ENCODE measurements at places on chromosomes 6 and 20. TPM values are rescaled to one million over a fixed set of nuclear protein-coding genes. Genes with fewer than 3 reads are reported as not detected.

The C20orf144 gene
- total RNA-seq: 0.09 TPM

The DXO gene
- 26.1 TPM for total RNA-seq

The OXT gene
- not detected for total RNA-seq

The CSNK2B gene
- total RNA-seq: 157 TPM

The TAGAP gene
- total RNA-seq: 0.32 TPM

The MYB gene
- total RNA-seq: 1.6 TPM

The ZKSCAN4 gene
- 6.8 TPM for total RNA-seq

The BACH2 gene
- total RNA-seq: 34.1 TPM

The SDCBP2 gene
- 3.4 TPM for total RNA-seq

The SF3B5 gene
- 112 TPM for total RNA-seq

The EYS gene
- 0.60 TPM for total RNA-seq

The PSORS1C1 gene
- total RNA-seq: 1.1 TPM

The CDH26 gene
- total RNA-seq: 0.49 TPM

The PTK7 gene
- 308 TPM for total RNA-seq

The C4B gene
- 11.5 TPM for total RNA-seq

The EYA2 gene
- total RNA-seq: 10.2 TPM

The CBLN4 gene
- not detected for total RNA-seq

The NFYA gene
- total RNA-seq: 69.1 TPM

The SLC52A3 gene
- total RNA-seq: 0.25 TPM

The SIRPD gene
- not detected for total RNA-seq

The KHDRBS2 gene
- total RNA-seq: 1.6 TPM

All from mesothelial cell of epicardium (in vitro differentiated cells).